ENCODE measurements at places on chromosomes 7 and 10.

GRCh38 chr10:97719602-97720001 is 6.1 kb downstream of the MARVELD1 start:
- no peak for DNase-seq

GRCh38 chr10:124448696-124449169 is 1.1 kb downstream of the NKX1-2 start:
- DNase-seq, result no peak

GRCh38 chr7:1569833-1570632 is at the start of gene PSMG3:
Gene PSMG3 (minus strand): TSS chr7:1570032. CDS start chr7:1569339, 693 bp downstream.
- peak; percentile 52 for DNase-seq

DNA sequence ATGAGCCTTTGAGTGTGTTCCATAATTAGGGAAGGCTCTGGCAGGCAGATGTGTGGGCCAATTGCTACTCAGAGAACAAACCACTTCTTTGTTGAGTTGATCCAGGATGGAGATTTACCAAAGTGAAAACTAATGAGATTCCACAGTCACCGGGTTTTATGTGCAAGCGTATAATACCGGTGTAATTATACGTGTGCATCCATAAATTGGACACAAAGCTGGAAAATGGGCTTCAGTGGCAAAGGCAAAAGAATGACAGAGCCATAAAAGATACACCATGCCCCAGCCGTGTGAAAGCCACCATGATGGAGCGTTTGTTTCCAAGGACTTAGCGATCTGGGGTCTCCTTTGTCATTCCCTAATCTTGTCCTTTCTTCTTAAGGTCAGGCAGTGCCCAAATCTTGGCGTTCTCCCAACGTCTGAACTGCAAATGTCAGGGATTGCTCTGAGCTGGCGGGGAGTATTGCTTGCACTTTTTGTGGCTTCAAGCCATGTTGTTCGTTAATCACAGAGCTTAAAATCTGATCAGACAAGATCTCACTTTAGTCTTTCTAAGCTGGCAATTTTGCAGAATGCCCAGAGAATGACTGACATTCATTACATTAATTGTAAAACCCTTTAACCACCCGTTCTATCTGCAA is 70.1 kb downstream of the NPTX2 start:
- no peak for DNase-seq

Data from HS-27A (cell line).